Activated CD4-positive, alpha-beta T cell treated with anti-CD3 and anti-CD28 coated beads for 36 hours (primary cell): ENCODE measurements at places on chromosomes 1 and 21. TPM values are rescaled to one million over a fixed set of nuclear protein-coding genes. Genes with fewer than 3 reads are reported as not detected.

- H3K27ac ChIP-seq, result no peak overlapping the region
- peaks cover 9% of the 10 kb centered on the region for H3K27me3 ChIP-seq
- no peaks in the 10 kb centered on the region for H3K36me3 ChIP-seq
- no peak overlapping the region for H3K4me3 ChIP-seq
- DNase-seq, result no peak
Observed at GRCh38 chr1:26972390-26972789, 12.1 kb upstream of the KDF1 start.

GRCh38 chr1:204321665-204322064, 38.1 kb downstream of the PLEKHA6 start:
- H3K27ac ChIP-seq, result no peak overlapping the region
- H3K36me3 ChIP-seq, result no peaks in the 10 kb centered on the region
- no peak for DNase-seq
- peaks cover 8% of the 10 kb centered on the region for H3K27me3 ChIP-seq

- peaks cover 11% of the 10 kb centered on the region for H3K27me3 ChIP-seq
- H3K36me3 ChIP-seq, result no peaks in the 10 kb centered on the region
- H3K4me1 ChIP-seq, result no peaks in the 10 kb centered on the region
- H3K27ac ChIP-seq, result no peak overlapping the region
- H3K4me3 ChIP-seq, result no peak overlapping the region
- DNase-seq, result no peak
Observed at GRCh38 chr1:37158113-37158749, 123.9 kb upstream of the GRIK3 start.

- H3K27me3 ChIP-seq, result no peaks in the 10 kb centered on the region
- peaks cover 44% of the 10 kb centered on the region for H3K4me1 ChIP-seq
- peak overlapping the region; percentile 81 for H3K27ac ChIP-seq
- DNase-seq, result no peak
- peaks cover 45% of the 10 kb centered on the region for H3K36me3 ChIP-seq
Observed at GRCh38 chr21:46545363-46545762, 59.5 kb downstream of the S100B start.

GRCh38 chr21:30710499-30710898, 8.1 kb downstream of the KRTAP21-3 start:
- H3K27ac ChIP-seq, result peak overlapping the region; percentile 73
- peaks cover 2% of the 10 kb centered on the region for H3K27me3 ChIP-seq
- H3K4me3 ChIP-seq, result no peak overlapping the region
- H3K4me1 ChIP-seq, result peaks cover 8% of the 10 kb centered on the region

DNA sequence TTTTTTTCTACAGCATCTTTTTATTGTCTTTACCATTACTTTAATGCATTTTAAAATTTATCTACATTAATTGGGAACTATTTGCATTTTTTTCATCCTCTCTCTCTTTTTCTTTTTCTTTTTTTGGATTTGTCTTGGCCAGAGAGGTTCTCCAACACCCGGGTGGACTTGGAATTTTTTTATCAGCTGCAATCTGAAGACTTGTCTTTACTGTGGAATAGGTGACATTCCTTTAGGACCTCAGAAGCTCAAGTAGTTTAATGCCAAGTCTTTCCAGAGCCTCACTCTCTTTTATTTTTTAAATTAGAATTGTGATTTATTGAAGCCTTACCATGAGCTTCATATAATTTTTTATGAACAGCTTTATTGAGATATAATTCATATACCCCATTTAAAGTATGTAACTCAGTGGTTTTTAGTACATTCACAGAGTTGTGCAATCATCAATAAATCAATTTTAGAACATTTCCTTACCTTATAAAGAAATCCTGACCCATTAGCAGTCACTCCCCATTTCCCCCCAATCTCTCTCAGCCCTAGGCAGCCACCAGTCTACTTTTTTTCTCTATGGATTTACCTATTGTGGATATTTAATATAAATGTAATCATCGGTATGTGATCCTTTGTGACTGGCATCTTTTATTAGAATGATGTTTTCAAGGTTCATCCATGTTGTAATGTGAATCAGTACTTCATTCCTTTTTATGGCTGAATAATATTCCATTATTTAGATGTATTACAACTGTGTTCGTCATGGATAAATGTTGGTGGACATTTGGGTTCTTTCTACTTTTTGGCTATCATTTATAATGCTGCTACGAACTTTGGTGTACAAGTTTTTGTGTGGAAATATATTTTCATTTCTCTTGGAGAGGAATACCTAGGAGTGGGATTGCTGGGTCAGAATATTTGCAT, 6.2 kb downstream of the TUFT1 start:
- no peak overlapping the region for H3K27ac ChIP-seq
- peaks cover 13% of the 10 kb centered on the region for H3K4me1 ChIP-seq
- no peaks in the 10 kb centered on the region for H3K36me3 ChIP-seq
- no peak for DNase-seq
- H3K4me3 ChIP-seq, result no peak overlapping the region

- no peaks in the 10 kb centered on the region for H3K4me1 ChIP-seq
- DNase-seq, result no peak
- H3K27me3 ChIP-seq, result peaks cover 4% of the 10 kb centered on the region
- no peaks in the 10 kb centered on the region for H3K36me3 ChIP-seq
- no peak overlapping the region for H3K27ac ChIP-seq
- H3K4me3 ChIP-seq, result no peak overlapping the region
Observed at GRCh38 chr21:41589131-41589530, 81.2 kb upstream of the TMPRSS2 start.

- DNase-seq, result no peak
- H3K4me1 ChIP-seq, result no peaks in the 10 kb centered on the region
- H3K27me3 ChIP-seq, result peaks cover 7% of the 10 kb centered on the region
- H3K4me3 ChIP-seq, result no peak overlapping the region
- no peaks in the 10 kb centered on the region for H3K36me3 ChIP-seq
- H3K27ac ChIP-seq, result no peak overlapping the region
Observed at GRCh38 chr1:186657481-186657880, 22.7 kb downstream of the PTGS2 start.

DNA sequence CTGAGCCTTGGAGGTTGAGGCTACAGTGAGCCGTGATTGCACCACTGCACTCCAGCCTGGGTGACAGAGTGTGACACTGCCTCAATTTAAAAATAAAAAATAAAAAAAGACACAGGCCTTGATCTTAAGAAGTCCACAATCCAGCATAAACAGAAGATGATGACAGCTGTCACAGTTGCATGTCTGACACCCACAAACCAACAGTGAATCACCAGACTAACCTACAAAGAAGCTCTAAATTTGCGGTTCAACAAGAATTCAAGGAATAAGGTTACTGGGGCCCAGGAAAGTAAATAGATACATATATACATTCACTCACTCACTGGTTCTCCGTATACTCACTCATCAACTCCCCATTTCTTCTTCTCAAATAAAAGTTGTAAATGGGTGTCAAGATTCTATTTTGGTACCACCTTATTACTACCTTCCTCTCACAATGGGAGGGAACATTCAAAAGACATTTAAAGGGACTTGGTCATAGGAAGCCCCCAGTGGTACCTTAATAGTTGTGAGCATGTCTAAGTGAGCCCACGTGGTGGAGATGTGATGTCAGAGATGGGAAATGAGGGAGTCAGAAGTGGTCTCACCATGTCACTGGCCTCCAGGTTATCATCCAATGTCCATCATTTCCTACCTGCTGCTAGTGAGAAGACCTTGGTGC, 66.9 kb upstream of the PRDX6 start:
- DNase-seq, result no peak
- H3K27ac ChIP-seq, result no peak overlapping the region
- H3K4me1 ChIP-seq, result peaks cover 40% of the 10 kb centered on the region
- H3K4me3 ChIP-seq, result no peak overlapping the region
- H3K27me3 ChIP-seq, result no peaks in the 10 kb centered on the region

DNA sequence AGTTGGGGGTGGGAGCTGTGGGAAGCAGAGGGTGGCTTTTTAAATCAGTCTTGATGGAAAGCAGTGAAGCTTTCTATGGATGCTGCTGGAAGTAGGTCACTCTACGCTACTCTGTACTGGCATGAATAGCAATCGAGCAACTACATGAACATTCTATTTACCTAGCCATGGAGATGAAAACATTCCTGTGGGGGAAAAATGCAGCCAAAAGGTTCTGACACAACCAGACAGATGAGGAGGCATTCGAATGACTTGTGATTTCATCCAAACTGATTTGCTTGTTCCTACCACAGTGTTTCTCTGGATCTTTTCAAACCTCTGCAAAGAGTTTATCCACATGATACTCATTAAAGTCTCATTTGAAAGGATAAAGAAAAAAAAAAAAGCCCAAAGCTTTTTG, 95.0 kb downstream of the ASTN1 start:
- DNase-seq, result no peak
- H3K27ac ChIP-seq, result no peak overlapping the region

Gene HAO2
- total RNA-seq, result not detected

Gene CSDE1
- 553 TPM for total RNA-seq

Gene DNAI4
- total RNA-seq, result 3.6 TPM
